ENCODE measurements at places on chromosomes 13 and 19. TPM values are rescaled to one million over a fixed set of nuclear protein-coding genes. Genes with fewer than 3 reads are reported as not detected.

GRIN3B gene
- total RNA-seq, result 0.06 TPM

ZNF726 gene
- total RNA-seq, result 2.8 TPM

TMTC4 gene
- total RNA-seq, result 17.3 TPM

PTGIR gene
- total RNA-seq, result 62.9 TPM

HIF3A gene
- total RNA-seq, result 1.1 TPM

Data from aortic smooth muscle cell (primary cell).